ENCODE measurements at places on chromosomes 16 and 17.
A peak's percentile ranks its signal among the peaks of the same experiment; 100 is the strongest.

DNA sequence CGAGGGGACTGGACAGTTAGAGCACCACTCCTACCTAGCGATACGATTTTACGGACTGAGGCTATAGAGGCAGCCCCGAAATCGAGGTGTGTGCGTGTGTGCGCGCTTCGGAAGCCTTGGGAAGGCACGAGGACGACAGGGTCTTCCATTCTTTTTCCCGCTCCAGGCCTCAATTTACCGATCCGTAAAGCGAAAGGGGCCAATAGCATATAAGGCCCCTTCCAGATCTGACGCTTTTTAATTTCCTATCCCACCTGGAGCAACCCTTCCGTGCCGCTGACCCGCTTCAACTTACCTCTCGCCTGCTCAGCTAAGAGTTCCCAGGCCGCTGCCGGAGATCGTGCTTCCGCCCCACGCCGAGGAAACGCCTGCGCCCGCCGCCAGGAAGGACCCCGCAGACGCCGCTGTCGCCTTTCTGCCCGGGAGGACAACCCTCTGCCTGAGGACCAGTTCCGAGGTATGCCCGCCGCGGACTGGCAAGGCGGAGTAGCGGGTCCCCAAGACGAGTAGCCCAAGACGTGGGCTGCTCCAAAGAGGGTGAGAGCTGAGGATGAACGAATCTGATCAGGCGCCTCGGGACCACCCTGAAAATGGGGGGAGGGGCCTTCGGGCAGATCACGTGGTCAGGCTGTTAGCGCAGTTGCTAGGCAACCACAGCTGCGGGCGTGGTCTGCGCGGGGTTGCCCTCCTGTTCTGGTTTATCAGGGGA, at the start of gene EFTUD2:
Gene EFTUD2 (minus strand): TSS at position 372 of the 709 bp plus-strand sequence. CDS start 4,924 bp downstream, outside the sequence.
- DNase-seq, result peak; percentile 90

DNA sequence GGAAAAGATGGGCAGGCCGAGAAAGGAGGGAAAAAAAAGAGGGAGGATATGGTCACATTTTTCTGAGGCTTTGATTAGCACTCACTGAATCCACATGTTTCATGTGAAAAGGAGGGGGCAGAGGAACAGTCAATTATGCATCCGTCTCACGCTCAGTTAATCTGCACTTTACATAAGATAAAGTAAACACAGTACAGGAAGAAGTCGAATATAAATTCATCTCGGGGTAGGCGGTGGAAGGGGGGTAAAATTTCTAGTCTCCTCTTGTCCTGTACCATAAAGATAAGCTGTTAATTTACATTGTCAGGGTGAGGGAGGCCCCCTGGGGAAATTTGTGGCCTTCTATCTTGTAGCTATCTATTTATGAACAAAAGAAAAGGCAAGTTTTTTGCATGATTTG, 73.1 kb upstream of the CES5A start:
- DNase-seq, result no peak

- no peak for DNase-seq
Measured at GRCh38 chr17:45948498-45948880, 50.6 kb upstream of the STH start.

GRCh38 chr17:67441052-67441895, 64.2 kb downstream of the PITPNC1 start:
- DNase-seq, result peak; percentile 79

GRCh38 chr16:21608639-21609328, 9.4 kb downstream of the METTL9 start:
- DNase-seq, result peak; percentile 29
